Right cardiac atrium (tissue), 5 donors: ENCODE measurements at places on chromosomes 3 and 15. TPM values are rescaled to one million over a fixed set of nuclear protein-coding genes. Genes with fewer than 3 reads are reported as not detected.

DNA sequence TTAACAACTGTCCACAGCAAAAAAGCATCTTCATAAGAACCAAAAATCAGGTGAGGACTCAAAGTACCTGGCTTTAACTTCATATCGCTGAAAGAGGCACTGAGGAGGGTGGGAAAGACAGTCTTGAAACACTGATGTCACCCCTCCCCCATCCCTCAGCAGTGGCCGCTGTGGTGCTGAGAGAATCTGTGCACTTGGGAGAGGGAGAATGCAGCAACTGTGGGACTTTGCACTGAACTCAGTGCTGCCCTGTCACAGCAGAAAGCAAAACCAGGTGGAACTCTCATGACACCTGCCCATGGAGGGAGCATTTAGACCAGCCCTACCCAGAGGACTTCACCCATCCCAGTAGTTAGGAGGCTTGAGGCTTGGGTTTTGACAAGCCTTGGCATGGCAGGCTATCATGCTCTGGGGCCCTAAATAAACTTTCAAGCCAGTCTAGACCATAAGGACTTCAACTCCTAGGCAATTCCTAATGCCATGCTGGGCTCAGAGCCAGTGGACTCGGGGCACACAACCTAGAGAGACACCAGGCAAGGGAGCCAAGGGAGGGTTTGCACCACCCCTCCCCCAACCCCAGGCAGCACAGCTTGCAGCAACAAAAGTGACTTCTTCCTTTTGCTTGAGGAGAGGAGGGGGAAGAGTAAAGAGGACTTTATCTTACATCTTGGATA is 6.1 kb upstream of the ZSCAN2 start:
- no peak for DNase-seq

DNA sequence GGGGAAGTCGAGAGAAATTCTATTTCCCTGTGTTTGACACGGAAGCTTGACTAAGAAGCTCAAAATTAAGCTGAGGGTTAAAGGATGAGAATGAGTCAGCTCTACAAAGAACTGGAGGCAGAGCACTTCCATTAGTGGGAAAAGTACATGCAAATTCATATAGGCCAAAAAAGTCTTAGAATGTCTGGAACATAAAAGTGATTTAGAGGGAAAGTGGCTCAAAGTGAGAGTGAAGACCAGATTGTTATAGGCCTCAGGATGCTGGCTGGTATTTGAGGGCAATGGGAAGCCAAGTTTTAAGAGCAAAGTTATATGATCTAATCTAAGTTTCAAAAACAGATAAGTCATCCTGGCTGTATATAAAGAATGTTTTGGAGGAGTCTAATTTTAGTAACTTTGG is 857.3 kb downstream of the NAALADL2 start:
- DNase-seq, result no peak

DNA sequence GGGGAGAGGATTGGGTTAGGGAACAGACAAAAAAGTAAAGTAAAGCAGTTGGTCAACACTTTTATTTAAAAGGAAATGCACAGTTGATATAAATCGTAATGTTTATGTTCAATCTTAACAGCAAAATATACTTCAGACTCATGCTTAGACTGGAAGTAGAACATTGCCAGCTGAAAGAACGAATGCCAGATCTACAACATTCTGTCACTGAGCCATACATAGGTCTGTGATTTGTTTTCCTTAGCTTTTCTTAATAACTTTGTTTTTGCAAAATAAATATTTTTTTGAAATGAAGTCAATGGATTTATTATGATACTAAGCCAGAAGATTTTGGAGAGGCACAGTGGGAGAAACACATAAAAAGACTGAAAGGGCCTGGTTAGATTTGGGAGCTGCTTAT is 62.0 kb downstream of the LEKR1 start:
- DNase-seq, result no peak

LRRN1 gene
- 0.14 TPM for total RNA-seq

LMAN1L gene
- total RNA-seq, result 111 TPM

PP2D1 gene
- not detected for total RNA-seq
